DND-41 (cell line): ENCODE measurements at places on chromosomes 3 and 15.

- DNase-seq, result no peak
These were observed 12.7 kb upstream of the CILP start for GRCh38 chr15:65223996-65224395.

DNA sequence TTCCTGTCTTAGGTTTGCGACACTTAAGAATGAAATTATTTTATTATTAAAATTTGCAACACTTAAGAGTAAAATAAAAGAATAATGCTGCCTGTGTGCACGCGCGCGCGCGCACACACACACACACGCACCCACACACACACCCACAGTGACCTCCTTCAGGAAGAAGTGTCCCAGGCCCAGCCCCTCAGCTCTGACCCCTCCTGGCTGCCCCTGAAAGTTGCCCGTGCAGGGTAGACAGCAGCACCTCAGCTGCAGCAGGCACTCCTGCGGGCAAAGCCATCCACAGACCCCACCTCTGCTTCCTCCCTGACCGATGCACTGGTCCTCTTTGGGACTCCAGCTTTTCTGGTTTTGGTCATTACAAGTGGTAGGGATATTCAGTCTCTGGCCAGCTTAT, 478.2 kb downstream of the NTRK3 start:
- no peak for DNase-seq

DNA sequence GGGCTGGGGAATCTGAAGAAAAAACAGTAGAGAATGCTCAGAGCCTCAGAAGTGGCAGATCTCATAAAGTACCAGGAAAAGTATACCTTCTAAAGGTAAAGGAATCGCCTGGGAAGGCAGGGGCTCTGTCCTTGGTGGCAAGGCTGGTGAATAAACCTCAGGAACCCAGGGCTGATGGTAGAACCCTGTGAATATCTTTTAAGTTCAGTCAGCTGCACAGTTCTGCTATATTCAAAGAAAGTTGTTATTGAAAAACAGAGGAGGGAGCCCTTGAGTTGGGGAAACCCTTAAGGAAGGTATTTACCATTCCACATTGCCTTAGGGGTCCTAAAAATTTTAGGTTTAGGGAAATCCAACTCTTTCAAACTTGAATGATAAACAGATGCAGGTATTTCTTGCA, 31.2 kb downstream of the ZPLD1 start:
- no peak for DNase-seq

GRCh38 chr15:92582206-92582605, 73.4 kb downstream of the FAM174B start:
- DNase-seq, result no peak

DNA sequence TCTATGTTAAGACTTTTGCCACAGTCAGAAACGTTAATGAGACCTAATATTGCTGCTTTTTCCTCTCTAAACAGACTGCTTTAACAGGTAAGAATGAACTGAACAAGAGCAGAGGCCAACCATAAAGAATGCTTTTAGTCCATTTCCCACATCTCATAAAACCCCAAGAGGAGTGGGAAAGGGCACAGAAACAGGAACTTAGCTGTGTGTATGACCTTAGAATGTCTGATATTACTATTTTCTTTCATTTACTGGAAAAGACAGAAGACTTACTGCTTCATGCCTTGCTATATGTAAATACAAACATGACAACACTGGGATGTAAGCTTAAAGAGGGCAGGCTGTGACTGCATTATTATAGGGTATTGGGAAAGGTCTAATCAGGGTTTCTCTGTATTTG, 115.0 kb downstream of the ISL2 start:
- DNase-seq, result no peak

DNA sequence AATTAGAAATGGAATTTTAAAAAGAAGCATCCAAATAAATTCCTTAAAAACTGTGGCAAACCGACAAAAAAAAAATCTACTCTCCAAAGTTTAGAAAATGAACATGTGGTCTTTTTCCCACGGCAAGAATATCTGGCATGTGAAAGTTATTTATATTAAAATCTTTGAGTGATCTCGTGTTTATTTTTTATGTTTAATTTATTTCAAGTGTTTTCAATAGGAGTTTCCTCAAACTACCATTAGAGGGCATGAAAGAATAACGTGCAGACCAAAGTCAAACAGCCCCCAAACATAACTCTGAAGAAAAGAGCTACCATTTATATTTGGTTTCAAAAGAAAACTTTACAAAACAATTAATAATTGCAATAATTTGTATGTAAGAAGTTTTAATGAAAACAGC, 286.4 kb downstream of the ZIC4 start:
- no peak for DNase-seq

- no peak for DNase-seq
These were observed 111.6 kb downstream of the KBTBD8 start for GRCh38 chr3:67109651-67110204.

DNA sequence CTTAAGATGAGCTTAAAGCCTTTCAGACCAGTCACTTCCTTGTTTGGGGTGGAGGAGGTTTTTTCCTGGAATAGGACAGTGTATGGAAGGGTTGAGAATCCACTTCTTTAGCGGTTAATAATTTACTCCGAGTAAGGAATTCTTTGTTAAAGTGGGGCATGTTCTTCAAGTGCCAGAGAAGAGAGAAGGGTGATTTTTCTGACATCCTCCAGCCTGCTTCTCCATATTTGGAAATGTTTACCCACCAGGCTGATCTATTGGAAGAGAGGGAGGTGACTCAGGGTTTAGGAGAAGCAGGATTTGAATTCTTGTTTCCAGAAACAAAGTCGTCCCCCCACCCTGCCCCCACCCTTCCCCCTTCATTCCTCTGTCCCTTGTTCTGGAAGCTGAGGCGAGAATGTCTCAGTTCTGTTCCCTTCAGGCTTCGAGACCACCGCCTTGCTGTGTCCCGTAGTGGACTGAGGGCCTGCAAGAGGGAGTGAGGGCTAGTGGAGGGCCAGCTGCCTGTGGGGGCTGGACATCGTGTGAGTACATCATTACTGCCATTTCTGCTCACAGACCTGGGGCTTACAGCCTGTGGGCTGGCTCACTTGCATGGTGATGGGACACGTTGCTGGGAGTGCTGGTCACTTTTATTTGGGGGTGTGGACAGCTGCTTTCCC, 58.5 kb downstream of the LPP start:
- DNase-seq, result no peak

DNA sequence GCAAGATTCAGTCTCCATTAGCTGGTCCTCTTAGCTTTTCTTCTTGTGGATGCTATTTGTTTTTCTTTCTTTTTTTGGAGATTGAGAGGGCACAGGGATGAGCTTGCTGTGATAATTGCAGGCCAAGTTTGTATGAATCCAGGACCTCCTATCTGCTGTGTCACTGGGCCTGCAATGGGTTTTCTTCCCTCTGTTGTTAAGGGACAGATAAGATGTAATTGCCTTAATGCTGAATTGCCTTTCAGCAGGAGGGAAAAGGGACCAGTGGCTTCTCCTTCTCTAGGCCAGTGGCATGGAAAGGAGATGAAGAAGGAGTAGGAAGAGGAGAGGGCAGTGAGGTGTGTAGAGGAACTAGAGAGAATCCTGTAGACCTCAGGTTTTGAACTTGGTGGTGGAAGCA, 29.9 kb downstream of the PTPRG start:
- no peak for DNase-seq

DNA sequence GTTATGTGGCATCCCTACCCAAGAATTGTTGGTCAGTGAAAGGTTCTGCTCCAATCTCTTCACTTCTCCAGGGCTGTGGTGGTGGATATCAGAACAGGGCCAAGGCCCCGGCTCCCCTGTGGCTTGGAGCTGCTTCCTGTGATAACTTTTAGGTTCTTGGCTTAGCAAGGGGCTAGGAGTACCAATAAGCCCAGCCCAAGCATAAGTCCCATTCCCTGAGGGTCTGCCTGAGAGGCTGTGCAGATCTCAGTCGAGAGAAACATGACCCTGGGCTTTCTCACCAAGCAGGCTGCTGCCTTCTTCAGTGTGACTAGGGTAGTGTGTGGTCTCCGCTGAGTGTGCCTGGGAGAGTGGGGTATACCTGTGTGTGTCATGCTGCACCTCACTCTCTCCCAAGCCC, 7.1 kb downstream of the CLK3 start:
- DNase-seq, result no peak

GRCh38 chr3:108242776-108243175, 20.6 kb upstream of the IFT57 start:
- DNase-seq, result no peak

DNA sequence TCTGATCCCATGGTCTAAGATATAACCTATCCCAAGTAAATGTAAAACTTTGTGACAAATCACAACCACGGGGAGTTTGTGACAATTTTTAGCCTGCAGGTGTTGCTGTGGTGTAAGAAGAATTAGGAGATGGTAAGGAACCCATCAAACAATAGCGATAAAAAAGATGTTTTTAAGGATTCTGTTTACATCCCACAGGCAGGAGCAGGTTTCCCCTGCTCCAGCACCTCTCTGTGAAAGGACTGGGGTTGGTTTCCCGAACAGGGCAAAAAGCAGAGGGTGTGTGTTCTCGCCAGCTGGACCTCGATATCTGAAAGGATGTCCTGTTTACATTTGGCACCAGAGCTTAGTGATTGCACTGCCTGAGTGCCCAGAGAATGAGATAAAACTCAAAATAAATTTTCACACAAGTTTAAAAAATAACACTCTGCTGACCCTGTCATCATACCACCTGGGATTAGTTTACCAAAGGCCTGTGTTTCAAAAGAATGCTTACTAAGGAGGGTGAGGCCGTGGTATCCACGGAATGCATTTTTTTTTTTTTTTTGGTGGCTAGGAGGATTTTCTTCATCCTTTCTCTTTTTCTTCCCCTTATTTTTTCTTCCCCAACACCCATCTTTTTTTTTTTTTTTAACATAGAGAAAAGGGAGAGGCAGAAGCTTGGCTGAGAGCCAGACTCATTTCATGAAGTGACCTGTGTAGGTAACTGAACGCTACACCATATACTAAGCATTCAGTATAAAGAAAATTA, 151.8 kb upstream of the DPH6 start:
- no peak for DNase-seq

GRCh38 chr15:69996321-69997160, 101.2 kb downstream of the TLE3 start:
- no peak for DNase-seq

- no peak for DNase-seq
These were observed at the start of gene DNAJB8 for GRCh38 chr3:128466840-128467541. Gene DNAJB8 (minus strand): TSS chr3:128466890. CDS start chr3:128463245, 3,645 bp downstream.

- DNase-seq, result no peak
These were observed 585.9 kb downstream of the OTOL1 start for GRCh38 chr3:162082516-162082915.

DNA sequence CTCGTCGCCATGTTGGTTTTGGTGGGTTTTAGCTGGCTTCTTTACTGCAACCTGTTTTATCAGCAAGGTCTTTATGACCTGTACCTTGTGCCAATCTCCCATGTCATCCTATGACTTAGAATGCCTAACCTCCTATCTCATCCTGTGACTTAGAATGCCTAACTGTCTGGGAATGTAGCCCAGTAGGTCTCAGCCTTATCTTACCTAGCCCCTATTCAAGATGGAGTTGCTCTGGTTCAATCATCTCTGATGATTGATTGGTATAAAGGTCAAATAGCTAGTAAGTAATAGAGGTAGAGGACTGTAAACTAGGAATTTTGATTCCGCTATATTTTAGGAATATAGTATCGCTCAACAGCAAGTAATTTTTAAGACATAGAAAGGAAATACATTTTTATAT, 1.3 kb upstream of the ACKR2 start:
- no peak for DNase-seq

- DNase-seq, result peak; percentile 87
These were observed 51.5 kb downstream of the PGPEP1L start for GRCh38 chr15:98955961-98956723.

DNA sequence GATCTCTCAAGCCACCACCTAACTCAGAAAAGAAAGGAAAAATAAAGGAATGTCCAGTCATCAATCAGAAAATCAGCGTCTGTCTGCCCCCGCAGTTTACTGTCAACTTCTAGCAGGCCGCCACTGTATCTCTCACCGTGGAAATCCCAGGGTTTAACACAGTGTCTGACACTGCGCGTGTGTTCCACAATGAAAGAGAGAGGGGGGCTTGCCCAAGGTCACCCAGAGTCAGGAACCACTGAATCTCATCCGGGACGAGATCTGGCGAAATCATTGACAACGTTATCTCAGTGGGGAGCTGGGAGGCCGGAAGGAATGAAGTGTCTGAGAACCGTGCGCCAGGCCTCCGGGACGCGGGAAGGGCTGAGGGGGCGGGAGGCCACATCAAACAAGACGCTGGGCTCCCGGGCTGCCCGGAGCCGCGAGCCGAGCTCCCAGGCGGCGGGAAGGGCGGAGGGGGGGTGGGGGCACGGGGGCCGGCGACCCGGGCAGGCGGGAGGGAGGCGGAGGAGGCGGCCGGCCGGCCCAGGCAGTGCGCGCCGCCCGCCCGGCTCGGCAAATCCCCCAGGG, 2.2 kb upstream of the HES1 start:
- peak; percentile 53 for DNase-seq

- peak; percentile 80 for DNase-seq
These were observed 32.1 kb downstream of the PTH1R start for GRCh38 chr3:46909535-46910161.

DNA sequence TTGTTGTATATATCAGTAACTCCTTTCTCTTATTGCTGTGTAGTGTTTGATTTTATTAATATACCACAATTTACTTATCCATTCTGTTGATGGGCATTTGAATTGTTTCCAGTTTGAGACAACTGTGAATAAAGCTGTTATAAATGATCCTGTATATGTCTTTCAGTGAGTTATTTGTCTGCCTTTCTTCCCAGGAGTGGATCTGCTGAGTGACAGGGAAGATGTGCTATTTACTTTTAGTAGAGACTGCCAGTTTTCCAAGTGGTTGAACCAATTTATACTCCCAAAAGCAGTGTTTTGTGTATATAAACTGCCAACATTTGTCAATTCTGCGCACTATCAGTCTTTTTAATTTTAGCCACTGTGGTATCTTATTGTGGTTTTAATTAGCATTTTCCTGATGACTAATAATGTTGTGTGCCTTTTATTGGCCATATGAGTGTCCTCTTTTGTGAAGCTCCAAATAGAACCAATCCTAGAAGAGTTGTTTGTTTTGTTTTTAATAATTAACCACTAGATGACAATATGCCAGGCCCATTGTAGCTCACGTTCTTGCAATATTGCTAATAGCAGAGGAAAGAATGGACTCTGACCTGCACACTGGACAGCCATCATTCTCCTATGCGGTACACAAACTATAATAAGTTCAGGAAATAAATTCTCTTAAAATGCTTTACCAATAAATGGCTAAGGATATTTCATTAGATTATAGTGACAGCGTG, 25.3 kb downstream of the TRANK1 start:
- no peak for DNase-seq

DNA sequence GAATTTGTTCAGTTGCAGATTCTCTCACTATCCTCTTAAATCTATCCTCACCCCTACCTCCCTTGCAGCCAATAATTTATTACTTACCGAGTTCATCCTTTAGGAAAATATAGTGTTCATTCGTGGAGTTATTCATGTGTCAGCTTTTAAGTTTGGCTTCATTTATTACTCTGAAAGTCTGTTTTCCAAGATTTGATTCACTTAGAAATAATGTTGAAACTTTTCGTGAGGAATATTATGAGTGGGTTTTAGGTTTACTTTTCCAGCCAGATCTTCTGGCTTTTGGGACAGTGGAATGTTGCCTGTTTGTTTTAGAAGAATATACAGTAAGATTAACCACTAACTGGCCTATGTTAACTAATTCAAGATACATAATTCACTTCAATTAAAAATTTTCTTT, 161.0 kb upstream of the CGNL1 start:
- no peak for DNase-seq

GRCh38 chr3:18370672-18371071, 54.5 kb downstream of the SATB1 start:
- no peak for DNase-seq

GRCh38 chr3:79947469-79947868, 179.7 kb upstream of the ROBO1 start:
- no peak for DNase-seq

- no peak for DNase-seq
These were observed 7.7 kb downstream of the PLSCR1 start for GRCh38 chr3:146536681-146537080.
